ENCODE measurements at places on chromosomes 5 and 9.

GRCh38 chr5:32489791-32490562, 45.4 kb upstream of the ZFR start:
- peak; percentile 75 for DNase-seq

DNA sequence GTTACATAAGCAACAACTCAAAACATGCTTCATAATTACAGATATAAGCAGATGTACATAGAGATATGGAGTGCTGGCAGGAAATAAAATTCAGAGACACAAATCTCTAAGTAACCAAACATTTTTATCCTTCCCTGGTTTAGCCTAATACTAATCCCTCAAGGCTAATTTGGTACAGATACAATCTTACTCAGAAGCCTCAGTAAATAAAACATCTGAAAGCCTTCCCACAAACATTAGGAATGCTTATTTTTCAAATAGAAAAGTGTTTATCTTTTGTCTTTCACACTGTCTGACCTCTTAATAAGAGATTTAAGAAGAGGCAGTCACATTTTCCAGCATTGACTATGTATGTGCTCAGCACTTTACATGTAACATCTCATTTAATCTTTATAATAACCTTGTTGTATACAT, 399.4 kb downstream of the ARRDC3 start:
- DNase-seq: no peak

GRCh38 chr9:4792054-4792571, 631 bp upstream of the RCL1 start:
- no peak for DNase-seq

GRCh38 chr9:123975871-123976270, 35.7 kb upstream of the LHX2 start:
- DNase-seq: no peak

DNA sequence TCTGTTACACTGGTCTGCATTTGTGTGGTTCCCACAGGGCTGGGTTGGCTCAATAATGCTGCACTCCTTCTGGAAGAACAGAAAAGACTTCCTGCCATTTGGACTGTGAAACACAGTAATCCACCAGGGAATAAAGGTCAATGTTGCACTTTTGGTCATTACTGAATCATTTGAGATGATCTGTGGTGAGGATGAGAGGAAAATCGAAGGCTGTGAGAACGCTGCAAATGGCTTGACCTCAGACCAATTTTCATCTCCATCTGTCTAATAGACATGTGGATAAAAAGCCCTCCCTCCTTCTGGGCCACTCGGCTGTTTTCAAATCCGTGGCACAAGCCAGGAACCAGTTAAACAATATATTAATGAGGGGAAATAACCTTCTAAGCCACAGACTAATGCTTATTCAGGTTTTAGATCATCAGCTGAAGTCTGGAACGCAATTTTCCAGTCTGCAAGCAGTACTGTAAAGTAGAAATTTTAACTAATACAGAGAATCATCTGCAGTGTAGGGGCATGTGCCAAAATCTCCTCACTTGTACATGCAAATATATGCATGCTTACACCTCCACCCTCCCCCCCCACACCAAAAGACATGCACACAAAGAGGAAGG, 20.2 kb downstream of the TLE1 start:
- no peak for DNase-seq
